Hindlimb muscle (tissue), 1 donor: ENCODE measurements at places on chromosomes 5 and 9. TPM values are rescaled to one million over a fixed set of nuclear protein-coding genes. Genes with fewer than 3 reads are reported as not detected.

Gene CIZ1
- polyA plus RNA-seq = 120 TPM

Gene LIX1
- polyA plus RNA-seq = 4.2 TPM

Gene DNAH5
- 0.83 TPM for polyA plus RNA-seq

- no peak for DNase-seq
These were observed 237.4 kb upstream of the PTGER4 start for GRCh38 chr5:40442346-40442745.

Gene DRD1
- not detected for polyA plus RNA-seq

Gene PRR16
- polyA plus RNA-seq = 28.0 TPM
